ENCODE measurements at places on chromosomes 5 and 9.

- no peak for DNase-seq
Measured at GRCh38 chr5:169003721-169004541, 297.0 kb downstream of the SLIT3 start.

DNA sequence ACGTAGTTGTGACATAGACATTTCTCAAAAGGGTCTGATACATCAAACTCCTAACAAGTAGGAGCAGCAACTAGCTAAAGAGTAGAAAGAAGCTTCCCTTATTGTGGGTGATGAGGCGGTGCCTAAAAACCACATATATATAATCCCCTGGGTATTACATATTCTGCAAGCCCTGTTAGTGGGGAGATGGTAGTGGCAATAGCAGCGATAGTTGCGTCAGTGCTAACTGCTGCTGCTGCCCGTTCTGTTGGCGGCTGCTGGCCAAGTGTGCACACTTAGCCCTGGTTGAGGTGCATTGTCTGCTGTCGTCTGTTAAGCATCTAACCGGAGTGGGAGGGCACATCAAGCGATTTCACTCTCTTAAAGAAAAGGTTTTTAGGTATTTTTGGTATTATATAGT, 35.8 kb downstream of the VLDLR start:
- no peak for DNase-seq

GRCh38 chr9:37984672-37985611, 81.0 kb upstream of the SLC25A51 start:
- DNase-seq = no peak

- DNase-seq = no peak
Measured at GRCh38 chr9:128115187-128116103, 12.1 kb downstream of the PTGES2 start.

- DNase-seq = no peak
Measured at GRCh38 chr9:87206064-87206661, 258.9 kb upstream of the GAS1 start.

DNA sequence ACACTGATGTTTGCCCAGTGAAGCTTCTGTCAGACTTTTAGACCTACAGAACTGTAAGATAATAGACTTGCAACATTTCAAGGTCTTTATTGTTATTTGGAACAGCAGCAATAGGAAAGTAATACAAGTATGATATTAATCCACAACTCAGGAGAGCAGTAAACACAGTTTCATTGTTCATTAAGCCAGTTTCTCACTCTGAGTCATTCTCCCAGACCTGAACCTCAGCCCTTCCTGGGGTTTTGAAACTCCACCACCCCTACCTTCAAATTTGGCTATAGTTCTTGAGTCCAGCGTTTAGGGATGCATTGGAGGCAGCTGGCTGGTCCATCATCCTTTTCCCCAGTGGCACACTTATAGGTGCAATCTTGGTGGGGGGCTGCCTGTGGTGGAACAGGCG, 203.2 kb downstream of the RAB3C start:
- DNase-seq = no peak

DNA sequence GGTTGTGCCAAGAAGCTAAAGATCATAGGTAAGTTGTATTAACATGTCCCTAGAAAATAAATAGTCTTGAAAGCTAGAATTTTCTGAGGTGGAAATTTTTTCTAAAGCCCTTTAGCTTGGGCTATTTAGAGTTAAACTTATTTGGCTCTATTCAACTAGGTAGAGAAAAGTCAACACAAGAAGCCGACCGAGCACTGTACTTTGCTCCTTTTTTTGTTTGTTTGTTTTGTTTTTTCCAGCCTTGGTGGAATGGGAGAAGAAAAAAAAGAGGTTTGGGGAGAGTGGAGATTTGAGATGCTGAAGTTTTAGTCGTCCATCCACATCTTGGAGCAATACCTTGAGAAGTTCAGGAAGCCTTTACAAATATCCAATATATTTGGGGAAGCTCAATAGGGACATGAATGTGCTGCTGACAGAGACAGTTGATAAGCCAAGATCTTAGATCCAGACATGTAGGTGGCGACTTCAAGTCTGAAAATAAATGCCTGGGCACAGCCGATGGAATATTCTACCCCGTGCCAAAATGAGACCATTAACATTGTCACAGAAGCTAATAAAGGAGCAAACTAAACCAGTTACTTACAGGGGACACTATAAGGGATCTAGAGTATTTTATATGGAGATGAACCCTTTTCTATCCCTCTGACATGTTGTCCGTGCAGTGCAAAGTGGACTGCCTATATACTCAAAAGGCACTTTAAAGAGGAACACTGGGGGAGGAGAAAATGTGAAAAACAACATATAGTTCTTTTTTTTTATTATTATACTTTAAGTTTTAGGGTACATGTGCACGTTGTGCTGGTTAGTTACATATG, 466.1 kb downstream of the PTPRD start:
- no peak for DNase-seq

DNA sequence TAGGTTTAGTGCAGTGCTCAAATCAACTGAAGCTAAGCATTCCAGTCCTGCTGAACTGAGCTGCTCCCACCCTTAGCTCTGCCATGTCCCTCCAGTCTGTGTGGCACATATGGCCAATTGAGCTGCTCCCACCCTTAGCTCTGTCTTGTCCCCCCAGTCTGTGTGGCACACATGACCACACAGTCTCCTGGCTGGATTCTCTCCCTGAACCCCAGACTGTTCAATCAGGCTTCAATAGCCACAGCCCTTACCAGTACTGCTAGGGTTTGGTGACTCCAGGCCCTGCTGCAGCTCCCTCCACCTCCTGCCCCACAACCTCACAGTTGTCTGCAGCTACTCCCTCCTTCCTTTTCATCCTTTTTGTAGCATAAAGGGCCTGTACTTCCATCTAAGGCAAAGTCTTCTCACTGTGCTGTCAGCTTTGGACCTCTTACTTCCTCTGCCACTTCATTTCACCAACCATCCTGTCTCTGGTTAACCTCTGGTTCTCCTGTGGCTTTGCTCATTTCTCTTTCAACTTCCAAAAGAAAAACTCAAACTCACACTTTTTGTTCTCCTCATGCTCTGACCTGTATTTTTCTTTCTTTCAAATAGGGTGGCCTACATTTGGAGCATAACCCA, 50.8 kb downstream of the ADAMTS12 start:
- DNase-seq = no peak

DNA sequence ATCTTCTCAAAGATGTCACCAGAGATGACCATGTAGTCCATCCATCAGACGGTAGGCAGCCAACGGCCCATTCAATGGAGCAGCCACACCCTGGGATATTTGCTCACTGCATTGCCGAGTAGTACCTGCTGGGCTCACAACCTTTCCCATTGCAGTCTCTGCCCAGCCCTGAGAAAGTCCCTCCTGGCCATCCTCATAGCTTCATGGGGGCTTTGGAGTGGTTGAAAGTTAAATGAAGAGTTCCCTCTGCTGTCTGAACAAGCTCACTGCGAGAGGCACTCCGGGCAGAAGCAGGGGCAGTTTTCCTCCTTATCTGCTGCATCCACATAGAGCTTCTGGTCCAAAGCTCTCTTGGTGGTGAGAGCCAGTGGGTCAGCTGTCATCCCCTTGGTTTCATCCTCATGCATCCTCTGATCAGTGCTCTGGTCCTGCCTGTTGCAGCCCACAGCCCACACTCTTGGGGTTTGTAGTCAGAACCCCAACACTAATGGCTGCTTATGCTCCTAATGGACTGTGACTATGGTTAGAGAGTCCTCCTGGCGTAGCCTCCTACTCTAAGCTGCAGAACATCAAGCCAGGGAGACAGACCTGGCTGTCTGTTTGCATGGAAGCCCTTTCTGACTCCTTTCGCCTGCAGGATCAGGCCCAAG, 23.3 kb downstream of the TNFSF8 start:
- no peak for DNase-seq

- no peak for DNase-seq
Measured at GRCh38 chr9:133676450-133676849, 40.3 kb downstream of the DBH start.

DNA sequence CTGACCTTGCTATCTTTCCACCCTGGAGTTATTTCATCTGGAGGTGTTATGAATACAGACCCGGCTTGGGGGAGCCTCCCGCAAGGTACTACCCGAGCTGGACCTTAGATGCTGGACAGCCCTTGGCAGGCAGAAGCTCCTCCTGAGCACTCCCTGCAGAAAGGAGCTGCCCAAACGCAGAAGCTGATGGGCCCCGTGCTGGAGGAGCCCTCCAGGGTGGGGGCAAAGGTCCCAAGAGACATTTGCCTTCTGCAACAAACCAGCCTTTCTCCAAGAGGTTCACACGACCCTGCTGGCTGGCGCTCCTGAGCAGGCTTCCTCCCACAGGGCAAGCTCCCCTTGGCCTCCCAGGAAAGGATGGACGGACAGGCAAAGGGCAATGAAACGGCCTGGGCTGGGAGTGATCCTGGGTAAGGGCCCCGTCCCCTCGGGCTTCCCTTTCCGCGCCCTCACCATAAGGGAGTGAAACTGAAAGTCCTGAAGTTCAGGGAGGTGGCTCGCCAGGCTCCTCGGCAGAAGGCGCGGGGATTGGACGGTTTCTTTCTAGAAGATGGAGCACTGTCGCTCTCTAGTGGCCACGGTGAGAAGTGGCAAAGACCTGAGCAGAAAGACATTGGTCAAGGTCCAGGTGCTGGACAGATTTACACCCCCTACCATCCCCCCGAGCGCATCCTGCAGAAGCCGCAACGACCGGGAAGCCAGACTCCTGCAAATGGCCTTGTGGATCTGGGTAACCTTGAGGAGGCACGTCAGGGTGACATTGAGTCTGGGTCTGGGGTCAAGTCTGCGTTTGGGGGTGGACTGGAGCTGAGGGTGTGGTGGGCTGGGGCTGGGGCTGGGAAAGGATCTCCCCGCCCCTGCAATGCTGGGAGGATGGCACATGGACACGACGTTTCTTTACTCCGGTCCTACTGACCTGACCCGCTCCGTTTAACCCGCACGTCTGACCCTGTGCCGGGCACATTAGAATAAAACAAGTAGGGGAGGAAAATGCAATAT, 56.4 kb downstream of the NEURL1B start:
- peak; percentile 63 for DNase-seq

DNA sequence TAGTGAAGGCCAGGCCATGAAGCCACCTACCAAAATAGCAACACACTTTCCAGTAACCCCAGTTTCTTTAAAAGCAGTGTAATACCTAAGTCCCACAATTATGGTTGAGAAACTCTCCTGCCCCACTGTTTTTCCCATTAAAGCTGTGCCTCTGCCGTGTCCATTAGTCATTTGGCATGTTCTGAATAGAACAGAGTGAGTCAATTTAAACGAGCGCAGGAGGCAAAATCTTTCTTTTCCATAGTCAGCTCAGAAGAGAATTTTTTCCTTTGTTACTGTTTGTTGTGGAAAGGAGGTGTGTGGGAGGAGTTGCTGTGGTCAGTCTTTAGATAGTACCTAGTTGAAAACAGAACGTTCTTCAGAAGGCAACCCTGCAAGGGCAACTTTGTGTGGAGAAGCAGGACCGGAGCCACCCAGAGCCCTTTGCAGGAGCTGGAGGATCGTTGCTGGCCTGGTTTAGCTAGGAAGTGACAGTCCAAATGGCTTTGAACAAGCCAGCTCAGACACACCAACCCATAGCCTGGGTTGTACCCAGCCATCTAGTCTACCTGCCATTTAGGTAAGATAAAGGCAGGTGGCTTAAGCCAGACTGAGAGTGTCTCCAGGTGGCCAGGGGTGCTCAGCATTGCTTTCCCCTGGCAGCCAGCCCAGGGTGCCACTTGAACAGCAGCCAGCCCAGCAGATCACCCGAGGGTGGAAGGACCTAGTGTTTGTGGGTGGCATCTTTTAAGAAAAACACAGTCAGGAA, 30.4 kb downstream of the GADD45G start:
- no peak for DNase-seq

GRCh38 chr5:101160002-101160401, 256.9 kb upstream of the ST8SIA4 start:
- DNase-seq = no peak

GRCh38 chr5:98774192-98775033, 950 bp downstream of the RGMB start:
- peak; percentile 31 for DNase-seq

- no peak for DNase-seq
Measured at GRCh38 chr5:42715785-42716184, 40.8 kb upstream of the CCDC152 start.

GRCh38 chr9:97364769-97365490, 47.0 kb upstream of the TDRD7 start:
- no peak for DNase-seq

DNA sequence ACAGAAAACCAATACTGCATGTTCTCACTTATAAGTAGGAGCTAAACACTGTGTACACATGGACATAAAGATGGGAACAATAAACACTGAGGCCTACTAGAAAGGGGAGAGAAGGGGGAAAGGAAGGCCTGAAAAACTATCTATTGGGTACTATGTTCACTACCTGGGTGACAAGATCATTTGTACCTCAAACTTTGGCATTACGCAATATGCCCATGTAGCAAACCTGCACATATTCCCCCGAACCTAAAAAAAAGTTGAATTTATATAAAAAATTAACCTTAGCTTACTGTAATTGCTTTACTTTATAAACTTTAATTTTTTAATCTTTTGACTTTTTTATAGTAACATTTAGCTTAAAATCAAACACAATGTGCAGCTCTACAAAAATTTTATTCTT, 237.6 kb upstream of the ATP10B start:
- DNase-seq = no peak

DNA sequence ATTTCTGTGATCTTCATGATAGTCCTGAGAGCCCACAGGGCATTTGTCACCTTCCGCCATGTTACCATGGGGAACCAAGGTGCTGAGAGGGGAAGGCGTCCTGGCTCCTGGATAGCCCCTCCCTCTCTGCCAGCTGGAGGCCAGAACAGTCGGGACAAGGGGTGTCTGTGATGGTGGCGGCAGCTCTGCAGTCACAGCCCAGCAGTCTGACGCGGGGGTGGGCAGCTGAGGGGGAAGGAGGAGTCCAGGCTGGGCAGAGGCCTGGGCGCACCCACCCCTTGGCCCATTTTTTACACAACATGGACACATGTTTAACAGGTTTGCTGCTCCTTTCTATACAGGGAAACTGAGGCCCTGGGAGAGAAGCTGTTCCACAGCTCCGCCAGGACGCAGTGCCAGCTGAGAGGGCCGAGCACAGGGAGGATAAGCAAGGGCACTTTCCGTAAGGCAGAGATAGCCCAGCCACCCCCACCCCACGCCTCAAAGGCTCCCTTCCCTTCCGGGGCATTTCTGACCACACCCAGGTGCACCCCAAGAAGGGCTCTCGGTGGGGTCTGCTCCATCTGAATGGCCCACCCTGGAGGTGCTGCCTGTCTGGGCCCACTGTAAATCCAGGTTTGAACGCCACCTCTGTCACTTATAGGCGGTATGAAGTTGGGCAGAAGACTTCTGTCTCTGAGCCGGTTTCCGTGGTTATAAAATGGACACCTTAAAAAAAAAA, 17.1 kb downstream of the LRRC8A start:
- no peak for DNase-seq

GRCh38 chr9:16612627-16613026, 257.8 kb downstream of the BNC2 start:
- DNase-seq = no peak

GRCh38 chr9:34190996-34191892, 12.4 kb downstream of the UBAP1 start:
- no peak for DNase-seq
